ENCODE measurements at places on chromosomes 16 and 17.

DNA sequence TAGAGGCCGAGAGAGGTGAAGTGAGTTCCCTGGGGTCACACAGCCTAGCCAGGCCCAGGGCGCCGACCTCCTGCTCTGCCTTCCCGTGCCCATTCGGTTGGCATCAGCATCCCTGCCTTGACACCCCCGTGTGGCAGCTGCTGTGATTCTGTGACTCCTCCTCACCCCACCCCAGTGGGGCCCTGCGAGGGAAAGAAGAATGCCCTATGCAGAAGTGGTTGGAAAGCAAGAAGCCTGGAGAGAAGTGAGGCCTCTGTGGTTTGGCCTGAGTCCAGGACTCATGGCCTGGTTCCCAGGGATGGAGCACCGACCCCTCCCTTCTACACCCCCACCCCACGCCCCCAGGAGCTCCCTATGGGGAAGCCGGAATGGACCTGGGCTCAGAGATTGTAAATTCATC, 296.2 kb downstream of the SEC14L1 start:
- ATAC-seq, result no peak

- ATAC-seq, result no peak
Measured at GRCh38 chr17:34673516-34673915, 94.1 kb downstream of the TMEM132E start.

DNA sequence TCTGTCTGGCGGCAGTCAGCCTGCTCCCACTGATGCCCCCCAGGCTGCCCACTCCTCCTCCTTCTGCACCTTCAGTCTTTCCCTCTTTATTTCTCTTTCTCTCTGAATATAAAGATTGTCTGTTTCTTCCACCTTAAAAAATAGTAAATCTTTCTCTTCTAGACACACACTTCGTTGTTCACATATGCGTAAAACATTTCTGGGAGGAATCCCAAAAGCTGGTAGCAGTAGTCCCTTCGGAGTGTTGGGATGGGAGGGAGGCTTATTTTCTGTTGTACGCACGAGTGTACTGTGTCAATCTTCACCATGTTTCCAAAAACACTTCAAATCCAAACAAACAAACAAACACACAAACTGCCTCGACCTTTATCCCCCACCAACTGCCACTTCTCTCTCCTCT, 9.9 kb downstream of the OSBPL7 start:
- no peak for ATAC-seq

- no peak for ATAC-seq
Measured at GRCh38 chr17:56478836-56479447, 114.6 kb upstream of the NOG start.

DNA sequence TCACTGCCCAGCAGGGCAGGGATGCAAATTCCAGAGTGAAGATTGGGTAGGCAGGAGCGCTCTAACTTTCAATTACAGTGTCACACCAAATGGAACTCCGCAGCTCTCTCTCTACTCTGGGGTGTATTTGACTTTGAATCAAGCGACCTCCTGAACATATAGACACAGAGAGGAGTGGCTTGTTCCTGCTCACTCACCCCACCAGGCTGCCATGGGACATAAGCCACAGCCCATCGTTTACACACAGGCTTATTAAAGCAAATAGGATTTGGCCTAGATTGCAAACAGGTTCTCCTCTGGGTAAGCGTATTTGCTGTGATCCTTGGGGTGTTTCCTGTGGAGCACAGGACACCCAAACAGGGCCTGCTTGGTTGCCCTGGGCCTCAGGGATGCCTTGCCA, 281.6 kb upstream of the CCL2 start:
- ATAC-seq, result no peak

GRCh38 chr17:4858882-4859260, 25.7 kb downstream of the MINK1 start:
- no peak for ATAC-seq

GRCh38 chr17:59456428-59456827, 109.0 kb upstream of the DHX40 start:
- no peak for ATAC-seq

GRCh38 chr16:75309899-75310430, 58.5 kb upstream of the BCAR1 start:
- no peak for ATAC-seq

GRCh38 chr16:11030990-11031510, 86.7 kb downstream of the CLEC16A start:
- ATAC-seq, result no peak

- ATAC-seq, result no peak
Measured at GRCh38 chr16:23802776-23803175, 33.0 kb upstream of the PRKCB start.

DNA sequence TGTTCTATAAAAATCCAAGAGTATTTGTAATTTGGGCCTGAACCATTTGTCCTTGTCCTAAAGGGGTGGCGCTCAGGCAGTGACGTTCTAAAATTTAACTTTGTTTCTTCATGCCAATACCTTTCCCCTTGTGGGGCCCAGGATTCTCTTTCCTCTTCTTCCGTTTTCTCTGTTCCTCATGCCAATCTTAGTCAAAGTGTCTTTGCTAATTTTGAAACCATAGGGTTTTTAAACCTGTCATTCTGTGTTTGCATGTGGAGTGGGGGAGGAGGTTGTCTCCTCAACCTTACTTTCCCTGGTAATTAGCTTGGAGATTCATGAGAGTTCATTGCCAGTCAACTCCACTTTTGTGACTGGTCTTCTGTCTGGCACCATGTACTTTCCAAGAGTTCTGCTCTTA, 337.1 kb downstream of the MAF start:
- no peak for ATAC-seq

DNA sequence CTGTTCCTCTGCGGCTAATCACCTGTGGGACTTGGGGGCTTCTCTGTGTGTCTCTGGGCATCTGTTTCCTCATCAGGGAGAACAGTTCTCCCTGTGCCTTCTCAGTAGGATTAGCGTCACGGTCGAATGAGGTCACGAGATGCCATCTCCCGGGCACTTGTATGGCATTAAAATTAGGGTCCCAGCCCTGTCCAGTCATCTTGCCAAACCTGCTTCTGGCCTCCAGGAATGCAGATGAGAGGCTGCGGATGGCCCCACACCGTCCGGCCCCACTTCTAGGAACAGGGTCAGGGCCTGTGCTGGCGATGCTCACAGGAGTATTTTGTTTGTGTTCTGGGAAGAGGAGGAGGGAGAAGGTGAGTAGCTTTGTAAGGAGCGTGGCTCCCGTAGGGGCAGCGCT, 58.5 kb downstream of the OR1D5 start:
- ATAC-seq, result no peak

DNA sequence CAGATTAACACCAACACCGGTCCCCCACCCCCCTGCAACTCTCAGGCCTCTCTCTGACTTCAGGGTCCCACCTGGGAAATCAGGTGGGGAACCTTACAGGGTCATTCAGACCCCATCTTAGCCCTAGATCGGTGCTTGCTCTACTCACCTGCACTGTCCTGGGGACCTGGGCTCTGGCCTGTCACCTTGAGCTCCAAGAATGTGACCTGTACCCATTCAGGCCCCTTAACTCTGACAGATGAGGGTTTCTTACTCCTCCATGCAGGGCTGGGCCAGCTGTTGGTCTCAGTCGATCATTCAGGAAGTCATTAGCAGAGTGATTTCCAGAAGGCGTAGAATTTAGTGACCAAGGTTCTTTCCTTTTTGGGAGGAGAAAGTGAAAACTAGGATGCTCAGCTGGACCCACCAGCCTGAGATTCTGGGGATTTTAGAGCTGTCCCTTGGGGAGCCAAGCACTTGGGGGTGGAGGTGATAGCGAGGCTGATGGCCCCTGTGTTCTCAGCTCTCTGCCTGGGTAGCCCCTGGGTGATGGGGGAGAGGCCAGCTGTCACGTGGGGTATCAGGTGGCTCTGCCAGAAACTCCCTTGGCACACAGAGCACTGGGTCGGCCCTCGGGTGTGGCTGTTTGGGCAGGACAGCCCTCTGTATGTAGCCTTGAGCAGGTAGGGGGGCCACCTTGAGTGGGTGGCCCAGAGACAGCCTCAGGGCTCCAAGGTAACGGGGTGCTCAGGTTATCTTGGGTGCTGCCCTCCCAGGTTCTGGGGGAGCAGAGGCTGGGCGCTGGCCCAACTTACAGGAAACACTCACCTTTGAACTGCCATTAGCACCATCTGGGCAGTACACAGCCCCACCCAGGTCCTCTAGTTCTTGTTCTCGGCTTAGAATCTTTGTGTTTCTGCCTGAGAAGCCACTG, 724 bp downstream of the MVP start:
- peak; percentile 34 for ATAC-seq
